Neural progenitor cell (in vitro differentiated cells): ENCODE measurements at places on chromosomes 5 and 9. TPM values are rescaled to one million over a fixed set of nuclear protein-coding genes. Genes with fewer than 3 reads are reported as not detected.

DNA sequence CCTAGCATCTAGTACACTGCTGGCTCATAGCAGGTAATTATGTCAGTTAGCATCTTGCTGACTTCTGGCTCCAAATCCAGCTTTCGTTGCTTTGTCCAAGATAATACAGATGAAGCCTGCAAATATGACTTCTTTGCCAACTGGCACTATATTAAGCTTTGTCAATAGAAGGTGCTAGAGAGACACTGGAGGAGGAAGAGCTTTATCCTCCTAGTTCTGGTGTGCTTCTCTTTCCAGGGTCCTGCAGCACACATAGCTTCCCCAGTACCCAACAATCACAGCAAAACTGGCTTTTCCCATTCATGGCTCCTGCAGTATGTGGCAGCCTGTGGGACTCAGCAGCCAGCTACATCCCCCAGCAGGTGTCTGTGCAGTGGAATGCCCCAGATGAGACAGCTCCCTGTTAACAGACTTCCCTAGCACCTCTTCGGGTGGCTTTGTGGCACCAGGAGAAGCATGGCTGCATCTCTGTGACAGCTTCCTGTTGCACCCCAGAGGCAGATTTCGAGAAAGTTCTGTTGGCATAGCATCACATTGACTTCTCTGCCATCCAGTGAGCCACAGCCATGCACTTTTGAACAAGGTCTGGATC lies 147.8 kb downstream of the OXCT1 start:
- H3K4me1 ChIP-seq: no peaks in the 10 kb centered on the region
- DNase-seq: no peak
- no peaks in the 10 kb centered on the region for H3K27me3 ChIP-seq
- H3K36me3 ChIP-seq: no peaks in the 10 kb centered on the region

DNA sequence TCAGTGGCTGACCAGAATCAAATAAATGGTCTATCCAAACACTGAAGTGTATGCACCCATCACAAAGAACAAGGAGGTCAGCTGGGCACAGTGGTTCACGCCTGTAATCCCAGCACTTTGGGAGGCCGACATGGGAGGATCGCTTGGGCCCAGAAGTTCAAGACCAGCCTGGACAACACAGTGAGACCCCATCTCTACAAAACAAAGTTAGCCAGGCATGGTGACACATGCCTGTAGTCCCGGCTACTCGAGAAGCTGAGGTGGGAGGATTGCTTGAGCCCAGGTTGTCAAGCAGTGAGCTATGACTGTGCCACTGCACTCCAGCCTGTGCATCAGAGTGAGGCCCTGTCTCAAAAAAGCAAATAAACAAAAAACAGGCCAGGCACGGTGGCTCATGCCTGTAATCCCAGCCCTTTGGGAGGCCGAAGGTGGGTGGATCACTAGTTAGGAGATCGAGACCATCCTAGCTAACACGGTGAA lies 40.5 kb downstream of the SEMA4D start:
- no peak overlapping the region for H3K4me3 ChIP-seq
- no peak overlapping the region for H3K27ac ChIP-seq
- peaks cover 23% of the 10 kb centered on the region for H3K4me1 ChIP-seq
- H3K27me3 ChIP-seq: no peaks in the 10 kb centered on the region

DNA sequence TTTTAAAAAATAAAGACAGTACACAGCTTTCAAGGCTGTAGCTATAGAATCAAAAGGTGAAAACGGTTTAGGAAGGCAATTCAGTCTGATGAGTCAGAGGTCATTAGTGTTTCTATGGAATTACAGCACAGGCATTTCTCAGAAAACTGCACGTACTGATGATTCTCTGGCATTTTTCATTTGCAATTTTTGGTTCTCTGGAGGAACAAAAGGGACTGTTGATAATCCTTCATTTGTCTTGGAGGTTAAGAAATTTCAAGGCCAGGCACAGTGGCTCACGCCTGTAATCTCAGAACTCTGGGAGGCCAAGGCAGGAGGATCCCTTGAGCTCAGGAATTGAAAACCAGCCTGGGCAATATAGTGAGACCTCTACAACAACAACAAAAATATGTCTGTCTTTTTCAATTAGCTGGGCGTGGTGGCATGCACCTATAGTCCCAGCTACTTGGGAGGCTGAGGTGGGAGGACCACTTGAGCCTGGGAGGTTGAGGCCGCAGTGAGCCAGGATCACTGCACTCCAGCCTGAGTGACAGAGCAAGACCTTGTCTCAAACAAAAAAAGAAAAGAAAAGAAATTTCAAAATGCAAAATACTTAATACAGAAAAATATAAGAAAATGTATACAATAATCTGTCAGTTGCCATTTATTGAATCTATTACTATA lies 27.3 kb downstream of the NR6A1 start:
- no peaks in the 10 kb centered on the region for H3K27me3 ChIP-seq
- no peak overlapping the region for H3K4me3 ChIP-seq
- peaks cover 4% of the 10 kb centered on the region for H3K4me1 ChIP-seq
- H3K36me3 ChIP-seq: no peaks in the 10 kb centered on the region
- no peak overlapping the region for H3K27ac ChIP-seq

- H3K4me3 ChIP-seq: no peak overlapping the region
- H3K36me3 ChIP-seq: no peaks in the 10 kb centered on the region
- no peaks in the 10 kb centered on the region for H3K27me3 ChIP-seq
- H3K4me1 ChIP-seq: no peaks in the 10 kb centered on the region
- no peak overlapping the region for H3K27ac ChIP-seq
Observed at GRCh38 chr5:98977723-98978122, 48.9 kb upstream of the CHD1 start.

GRCh38 chr5:160118349-160119141 lies 705 bp downstream of the PWWP2A start:
- no peaks in the 10 kb centered on the region for H3K36me3 ChIP-seq
- no peak for DNase-seq
- no peaks in the 10 kb centered on the region for H3K4me1 ChIP-seq
- peak overlapping the region; percentile 61 for H3K27ac ChIP-seq
- H3K27me3 ChIP-seq: no peaks in the 10 kb centered on the region

DNA sequence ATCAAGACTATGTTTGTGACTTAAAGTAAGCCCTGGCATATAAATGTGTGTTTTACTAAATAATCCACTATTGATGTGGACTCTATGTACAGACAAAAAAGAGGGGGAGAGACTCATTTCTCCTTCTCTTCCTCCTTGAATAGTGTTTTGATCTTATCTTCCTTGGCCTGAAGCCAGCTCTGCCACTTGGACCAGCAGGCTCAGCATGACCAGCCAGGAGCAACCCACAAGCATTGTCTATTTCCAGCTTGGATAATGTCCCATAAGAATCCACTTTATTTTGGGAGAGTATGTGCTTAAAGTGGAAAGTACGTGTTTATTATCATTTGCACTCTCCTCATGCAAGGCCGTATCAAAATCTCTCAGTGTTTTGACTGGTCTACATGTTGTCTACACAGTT lies 23.8 kb upstream of the SLC46A2 start:
- peaks cover 40% of the 10 kb centered on the region for H3K27me3 ChIP-seq
- no peak overlapping the region for H3K27ac ChIP-seq
- DNase-seq: no peak
- no peak overlapping the region for H3K4me3 ChIP-seq

DNA sequence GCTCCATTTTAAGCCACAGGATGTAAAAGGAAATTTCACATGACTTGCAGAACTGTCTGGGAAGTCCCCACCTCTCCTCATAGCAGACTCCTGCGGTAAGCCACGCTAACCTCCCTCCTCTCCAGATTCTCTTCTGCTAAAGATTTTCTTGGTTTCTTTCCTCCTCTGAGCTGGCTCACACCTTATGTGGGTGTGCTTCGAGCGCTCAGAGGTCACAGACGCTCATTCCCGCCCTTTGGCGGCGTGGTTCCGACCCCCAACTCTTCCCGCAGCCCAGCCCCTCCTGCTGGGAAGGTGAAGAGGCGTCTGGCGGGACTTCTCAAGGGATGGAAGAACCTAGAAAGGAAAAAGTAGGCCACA lies 32.9 kb upstream of the CDK20 start:
- H3K4me3 ChIP-seq: no peak overlapping the region
- H3K36me3 ChIP-seq: no peaks in the 10 kb centered on the region
- DNase-seq: no peak

DNA sequence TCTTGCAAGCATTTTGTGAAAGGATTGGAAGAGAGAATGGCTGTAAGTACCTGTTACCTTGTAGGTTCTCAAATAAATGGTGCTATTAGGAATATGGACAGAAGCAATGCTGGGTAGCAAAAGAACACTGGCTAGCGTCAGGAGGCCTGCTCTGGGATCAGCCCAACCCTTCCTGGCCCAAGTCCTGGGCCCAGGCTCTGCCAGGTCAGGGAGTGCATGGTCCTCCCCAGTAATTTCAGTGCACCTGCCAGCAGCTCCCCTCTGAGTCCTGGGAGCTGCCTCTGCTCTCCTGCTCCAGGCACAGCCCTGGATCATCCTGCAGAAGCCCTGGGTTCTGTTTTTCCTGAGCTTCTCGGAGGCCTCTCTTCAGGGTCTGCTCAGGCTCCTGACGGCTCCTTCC lies 89.5 kb upstream of the ARAP3 start:
- no peaks in the 10 kb centered on the region for H3K36me3 ChIP-seq
- no peaks in the 10 kb centered on the region for H3K27me3 ChIP-seq
- DNase-seq: no peak

DNA sequence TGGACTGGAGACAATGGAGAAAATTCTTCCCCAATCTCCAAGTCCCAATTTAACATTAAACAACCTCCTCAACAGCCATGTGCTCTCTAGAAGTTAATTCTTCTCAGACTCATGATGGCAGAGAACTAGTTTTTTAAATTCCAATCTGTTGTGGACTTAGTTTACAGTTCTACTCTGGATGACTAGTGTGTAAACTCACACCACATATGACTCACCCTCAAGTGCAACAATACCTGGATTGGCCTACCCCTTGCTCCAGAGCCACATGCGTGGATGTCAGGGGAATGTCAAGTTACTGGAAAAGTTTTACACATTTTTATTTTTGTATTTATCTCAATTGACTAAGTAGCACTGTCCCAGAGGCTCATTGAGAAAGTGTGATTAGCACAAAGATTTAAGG lies 136.0 kb upstream of the EFNA5 start:
- peak overlapping the region; percentile 95 for H3K27ac ChIP-seq
- H3K4me3 ChIP-seq: no peak overlapping the region
- H3K4me1 ChIP-seq: peaks cover 91% of the 10 kb centered on the region
- no peaks in the 10 kb centered on the region for H3K36me3 ChIP-seq
- DNase-seq: no peak
- no peaks in the 10 kb centered on the region for H3K27me3 ChIP-seq

GRCh38 chr5:54217826-54218503 lies 92.4 kb downstream of the ARL15 start:
- peak; percentile 76 for DNase-seq
- no peak overlapping the region for H3K4me3 ChIP-seq
- H3K4me1 ChIP-seq: peaks cover 60% of the 10 kb centered on the region

GRCh38 chr5:141772281-141772680 lies 90.3 kb upstream of the ARAP3 start:
- no peaks in the 10 kb centered on the region for H3K27me3 ChIP-seq
- H3K4me1 ChIP-seq: peaks cover 18% of the 10 kb centered on the region
- no peak overlapping the region for H3K4me3 ChIP-seq
- H3K36me3 ChIP-seq: no peaks in the 10 kb centered on the region
- no peak for DNase-seq

- no peak for DNase-seq
- H3K4me3 ChIP-seq: no peak overlapping the region
- no peaks in the 10 kb centered on the region for H3K4me1 ChIP-seq
- no peaks in the 10 kb centered on the region for H3K36me3 ChIP-seq
Observed at GRCh38 chr5:40570408-40571129, 109.1 kb upstream of the PTGER4 start.

GRCh38 chr5:61464512-61464911 lies 132.5 kb downstream of the ZSWIM6 start:
- H3K27ac ChIP-seq: no peak overlapping the region
- peaks cover 20% of the 10 kb centered on the region for H3K4me1 ChIP-seq
- H3K36me3 ChIP-seq: no peaks in the 10 kb centered on the region

- H3K27me3 ChIP-seq: no peaks in the 10 kb centered on the region
- H3K27ac ChIP-seq: peak overlapping the region; percentile 74
- peaks cover 69% of the 10 kb centered on the region for H3K4me1 ChIP-seq
- DNase-seq: peak; percentile 21
Observed at GRCh38 chr5:147568710-147569406, 59.0 kb upstream of the DPYSL3 start.

- H3K27me3 ChIP-seq: no peaks in the 10 kb centered on the region
- H3K36me3 ChIP-seq: no peaks in the 10 kb centered on the region
- no peak overlapping the region for H3K27ac ChIP-seq
- no peak overlapping the region for H3K4me3 ChIP-seq
Observed at GRCh38 chr9:68919661-68920060, 94.3 kb downstream of the PRKACG start.

- no peak overlapping the region for H3K27ac ChIP-seq
- DNase-seq: no peak
- no peaks in the 10 kb centered on the region for H3K27me3 ChIP-seq
- no peaks in the 10 kb centered on the region for H3K4me1 ChIP-seq
- no peaks in the 10 kb centered on the region for H3K36me3 ChIP-seq
- no peak overlapping the region for H3K4me3 ChIP-seq
Observed at GRCh38 chr5:142368529-142368928, 43.7 kb upstream of the SPRY4 start.

DNA sequence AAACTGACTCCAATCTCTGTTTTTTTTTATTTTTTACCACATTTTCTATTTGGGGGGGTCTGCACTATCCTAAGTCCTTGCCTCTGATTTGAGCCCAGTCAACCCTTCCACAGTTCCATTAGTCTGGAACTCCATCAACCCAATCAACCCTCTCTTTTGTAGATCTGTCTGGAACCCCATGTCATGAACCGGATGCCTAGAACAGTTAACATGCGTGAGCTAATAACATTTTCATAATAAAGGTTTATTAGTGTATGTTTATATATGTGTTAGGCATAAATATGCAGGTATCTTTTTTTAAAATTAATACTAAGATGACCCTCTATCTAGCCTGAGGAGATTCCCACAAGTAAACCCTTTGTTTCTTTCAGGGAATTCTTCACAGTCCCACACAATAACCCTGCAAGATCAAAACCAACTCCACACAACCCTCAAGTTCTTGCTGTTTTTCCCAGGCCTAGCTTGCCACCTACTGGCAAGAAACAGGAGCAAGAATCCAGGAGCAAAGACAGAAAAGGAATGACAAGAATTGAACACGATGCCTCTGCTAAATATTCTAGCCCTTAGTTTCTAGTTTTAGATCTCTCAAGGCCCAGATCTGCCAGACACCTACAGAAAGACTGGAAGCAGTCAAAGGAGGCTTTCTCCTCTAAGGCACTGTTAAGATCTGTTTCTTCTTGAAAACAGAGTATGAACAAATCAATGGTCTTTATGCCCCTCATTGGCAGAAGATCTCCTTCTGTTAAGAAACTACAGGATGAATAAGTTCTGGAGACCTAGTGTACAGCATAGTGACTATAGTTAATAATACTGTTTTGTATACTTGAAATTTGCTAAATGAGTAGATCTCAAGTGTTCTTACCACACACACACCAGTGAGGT lies 100.4 kb downstream of the TRIM36 start:
- no peaks in the 10 kb centered on the region for H3K27me3 ChIP-seq
- DNase-seq: peak; percentile 66
- H3K27ac ChIP-seq: no peak overlapping the region
- no peaks in the 10 kb centered on the region for H3K4me1 ChIP-seq

The SV2C gene
- 0.06 and 0.15 TPM in 2 replicates for total RNA-seq

The ZNF658 gene
- 9.1 and 16.9 TPM in 2 replicates for total RNA-seq

The LCN1 gene
- total RNA-seq: not detected in 2 replicates

The GCNT4 gene
- 0.17 and 0.25 TPM in 2 replicates for total RNA-seq

The ADAMTS12 gene
- total RNA-seq: 15.6 and 16.7 TPM in 2 replicates

The PAPPA gene
- total RNA-seq: 0.15 and 0.65 TPM in 2 replicates

The KCNIP1 gene
- 2.4 and 2.8 TPM in 2 replicates for total RNA-seq

The PDE8B gene
- 1.2 and 4.3 TPM in 2 replicates for total RNA-seq

The THOC3 gene
- 148 and 154 TPM in 2 replicates for total RNA-seq
